ENCODE measurements at places on chromosomes 4 and X.
A peak's percentile ranks its signal among the peaks of the same experiment; 100 is the strongest.

DNA sequence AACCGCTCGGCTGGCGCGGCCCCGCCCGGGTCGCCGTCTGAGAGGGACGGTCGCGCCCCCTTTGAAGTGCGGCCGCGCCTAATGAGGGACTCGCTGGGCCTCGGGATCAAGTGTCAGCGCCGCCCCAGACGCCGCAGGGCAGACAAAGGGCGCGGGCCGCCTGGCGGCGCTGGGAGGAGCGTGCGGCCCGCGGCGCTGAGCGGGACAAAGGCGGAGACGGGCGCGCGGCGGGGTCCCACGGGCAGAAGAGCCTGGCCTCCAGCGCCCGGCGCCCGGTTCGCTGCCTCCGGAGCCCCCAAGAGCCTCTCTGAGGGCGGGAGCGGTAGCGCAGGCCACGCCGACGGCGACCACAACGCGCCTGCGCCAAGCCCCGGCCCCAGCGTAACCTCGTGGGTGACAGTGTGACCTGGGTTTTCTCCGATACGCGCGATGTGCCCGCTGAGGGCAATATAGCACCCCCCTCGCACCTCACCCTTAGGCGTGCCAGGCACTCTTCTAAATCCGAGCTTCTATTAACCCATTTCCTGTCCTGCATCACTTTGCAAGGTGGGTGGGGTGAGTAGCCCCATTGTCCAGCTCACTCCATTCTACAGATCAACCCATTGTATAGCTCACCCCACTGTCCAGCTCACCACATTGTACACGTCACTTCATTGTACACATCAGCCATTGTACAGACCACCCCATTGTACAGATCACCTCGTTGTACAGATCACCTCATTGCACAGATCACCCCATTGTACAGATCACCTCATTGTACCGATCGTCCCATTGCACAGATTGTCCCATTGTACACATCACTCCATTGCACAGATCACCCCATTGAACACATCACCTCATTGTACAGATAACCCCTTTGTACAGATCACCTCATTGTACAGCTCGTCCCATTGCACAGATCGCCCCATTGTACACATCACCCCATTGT is 33.7 kb upstream of the STX18 start:
- peak; percentile 81 for ATAC-seq

DNA sequence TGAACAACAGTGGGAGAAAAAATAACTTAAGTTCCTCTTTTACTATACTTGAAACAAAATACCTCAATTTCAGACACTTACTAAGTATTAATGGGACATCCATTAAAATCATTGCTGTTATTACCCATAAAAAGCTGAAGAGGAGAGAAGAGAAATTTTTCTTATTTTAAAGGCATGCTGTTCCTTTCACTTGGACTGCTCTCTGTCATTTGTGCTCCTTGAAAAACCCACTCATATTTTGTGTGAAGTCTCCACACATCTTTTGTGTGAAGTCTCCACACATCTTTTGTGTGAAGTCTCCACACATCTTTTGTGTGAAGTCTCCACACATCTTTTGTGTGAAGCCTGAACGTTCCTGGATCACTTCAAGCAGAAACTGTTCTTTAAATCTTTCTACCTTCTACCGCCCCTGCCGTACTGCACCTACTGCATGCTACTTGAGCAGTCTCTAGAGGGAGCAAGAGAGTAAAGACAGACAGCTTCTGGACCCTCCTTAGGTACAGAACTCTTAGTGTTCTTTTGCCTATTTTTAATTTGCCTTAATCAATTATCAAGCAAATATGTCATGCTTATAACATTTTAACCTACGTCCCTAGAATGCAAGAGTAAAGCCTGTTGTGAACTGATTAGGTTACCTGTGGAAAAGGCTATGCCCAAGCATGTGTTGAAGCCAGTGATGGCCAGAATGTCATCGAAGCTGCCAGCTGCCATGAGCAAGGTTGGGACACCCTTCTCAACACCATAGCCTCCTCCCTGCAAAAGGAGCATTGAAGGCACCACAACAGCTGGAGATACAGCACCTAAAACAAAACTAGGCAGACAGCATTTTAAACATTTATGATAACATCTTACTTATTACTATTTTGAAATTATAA is 27.1 kb upstream of the SLC9B1 start:
- ATAC-seq = peak; percentile 82

GRCh38 chr4:18042012-18042411 is 20.5 kb upstream of the LCORL start:
- ATAC-seq = no peak

- no peak for ATAC-seq
Measured at GRCh38 chr4:112706840-112707207, 69.9 kb downstream of the LARP7 start.

DNA sequence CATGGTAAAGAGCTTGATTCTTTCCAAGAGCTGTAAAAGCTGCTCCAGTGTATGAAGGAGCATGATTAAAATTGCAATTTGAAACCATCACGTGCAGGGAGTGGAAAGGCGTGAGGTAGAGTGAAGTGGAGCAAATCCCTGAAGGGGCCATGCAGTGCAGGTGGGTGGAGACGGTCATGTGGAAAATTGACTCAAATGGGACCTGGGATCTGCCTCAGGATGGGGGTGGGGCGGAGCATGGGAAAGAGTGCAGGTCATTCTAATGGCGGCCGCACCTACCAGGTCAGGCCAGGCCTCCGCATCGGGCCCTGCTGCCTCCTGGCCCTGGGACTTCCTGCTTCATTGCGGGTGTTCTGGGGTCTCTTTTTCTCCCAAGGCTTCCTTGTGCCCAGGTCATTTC is 25.3 kb upstream of the TRIM60 start:
- ATAC-seq = no peak

DNA sequence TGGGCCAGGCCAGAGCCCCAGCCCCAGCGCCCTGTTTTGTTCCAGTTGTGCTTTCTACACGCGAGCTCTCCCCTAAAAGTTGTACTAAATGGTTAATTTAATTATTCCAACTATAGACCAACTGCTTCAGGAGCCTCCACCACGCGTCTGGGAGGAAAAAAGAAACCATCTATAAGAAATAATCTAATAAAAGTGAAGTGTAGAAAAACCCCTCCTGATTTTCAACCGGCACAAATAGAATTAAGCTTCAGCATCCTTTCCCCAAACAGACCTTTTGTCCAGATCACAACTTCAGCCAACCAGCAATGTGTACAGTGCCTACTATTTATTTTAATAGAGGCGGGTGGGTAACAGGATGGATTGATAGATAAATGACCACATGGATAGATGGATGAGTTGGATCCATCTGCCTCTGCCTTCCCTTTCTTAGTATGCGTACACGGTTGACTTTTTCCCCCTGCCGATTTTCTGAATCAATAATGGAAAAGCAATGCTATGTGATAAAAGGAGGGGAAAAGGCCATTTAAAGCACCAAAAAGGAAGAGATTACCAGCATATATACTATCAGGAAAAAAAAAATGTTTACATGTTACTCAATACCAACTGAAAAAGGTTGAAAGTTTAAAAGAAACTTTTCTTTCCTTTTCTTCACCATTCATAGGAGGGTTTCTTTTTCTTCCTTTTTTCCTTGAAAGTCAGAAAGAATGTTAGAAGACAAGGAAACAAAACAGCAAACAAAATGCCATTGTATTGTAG is 3.7 kb upstream of the PHOX2B start:
- no peak for ATAC-seq
